ENCODE measurements at places on chromosomes 2 and 18.

- no peak for DNase-seq
Observed at GRCh38 chr18:5106730-5107129, 90.3 kb downstream of the AKAIN1 start.

GRCh38 chr2:233982421-233983121 lies 65.4 kb downstream of the TRPM8 start:
- no peak for DNase-seq

DNA sequence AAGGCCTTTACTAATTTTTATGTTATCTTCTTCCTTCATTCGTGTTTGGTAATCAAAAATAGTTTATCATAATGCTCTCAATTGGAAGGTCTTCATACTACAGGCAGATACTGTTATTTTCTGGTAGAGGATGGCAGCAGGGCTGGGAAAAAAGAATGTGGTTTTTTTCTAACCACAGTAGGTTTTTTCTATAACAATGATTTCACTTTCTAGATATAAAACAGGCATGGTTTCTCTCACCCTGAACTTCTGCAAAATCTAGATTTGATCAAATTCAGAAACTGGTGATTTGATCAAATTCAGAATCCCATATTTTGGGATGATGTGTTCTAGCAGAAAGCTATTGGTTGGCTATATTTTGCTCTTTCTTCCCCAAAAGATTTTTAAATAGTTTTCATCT lies 27.6 kb downstream of the BCL11A start:
- no peak for DNase-seq

DNA sequence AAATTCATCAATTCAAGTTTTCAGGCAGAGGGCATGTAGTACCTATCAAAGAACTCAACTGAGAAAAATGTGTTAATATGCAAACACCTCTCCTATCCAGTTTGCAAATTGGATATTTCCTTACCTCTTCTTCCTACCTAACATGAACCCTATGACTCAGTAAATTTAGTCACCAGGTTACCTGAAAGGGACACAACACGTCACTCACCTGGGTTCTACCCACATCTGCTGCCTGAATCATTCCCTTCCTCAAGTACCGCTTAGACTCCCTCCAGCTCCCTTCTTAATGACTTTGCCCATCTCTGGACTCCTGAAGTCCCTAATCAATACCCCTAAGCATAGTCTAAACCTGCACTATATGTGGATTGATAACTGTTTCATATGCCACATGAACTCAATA lies 10.4 kb downstream of the ANKRD44 start:
- DNase-seq = no peak

GRCh38 chr2:229474125-229474524 lies 203.0 kb upstream of the PID1 start:
- DNase-seq = no peak

- DNase-seq = no peak
Observed at GRCh38 chr2:222919841-222920526, 59.1 kb downstream of the ACSL3 start.

GRCh38 chr18:389658-390357 lies 110.7 kb downstream of the COLEC12 start:
- no peak for DNase-seq

DNA sequence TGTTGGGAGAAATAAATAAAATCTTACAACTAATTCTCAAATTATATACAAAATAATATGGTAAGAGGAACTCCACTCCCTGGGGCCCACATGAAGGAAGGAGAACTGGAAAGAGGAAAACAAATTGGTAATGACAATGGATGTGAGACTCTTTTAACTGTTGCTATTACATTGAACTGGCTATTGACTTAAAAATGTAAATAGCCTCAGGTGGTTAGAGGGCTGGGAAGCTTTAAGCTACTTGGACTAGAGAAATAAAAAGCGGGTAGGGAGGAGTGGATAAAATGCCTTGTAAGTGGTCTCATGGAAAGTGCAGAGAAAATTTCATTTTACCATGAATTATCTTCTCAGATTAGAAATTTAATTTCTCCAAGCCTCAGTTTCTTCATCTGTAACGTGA lies 64.1 kb downstream of the KCNJ3 start:
- DNase-seq = no peak

GRCh38 chr2:239197146-239197545 lies 203.7 kb downstream of the HDAC4 start:
- DNase-seq = no peak

DNA sequence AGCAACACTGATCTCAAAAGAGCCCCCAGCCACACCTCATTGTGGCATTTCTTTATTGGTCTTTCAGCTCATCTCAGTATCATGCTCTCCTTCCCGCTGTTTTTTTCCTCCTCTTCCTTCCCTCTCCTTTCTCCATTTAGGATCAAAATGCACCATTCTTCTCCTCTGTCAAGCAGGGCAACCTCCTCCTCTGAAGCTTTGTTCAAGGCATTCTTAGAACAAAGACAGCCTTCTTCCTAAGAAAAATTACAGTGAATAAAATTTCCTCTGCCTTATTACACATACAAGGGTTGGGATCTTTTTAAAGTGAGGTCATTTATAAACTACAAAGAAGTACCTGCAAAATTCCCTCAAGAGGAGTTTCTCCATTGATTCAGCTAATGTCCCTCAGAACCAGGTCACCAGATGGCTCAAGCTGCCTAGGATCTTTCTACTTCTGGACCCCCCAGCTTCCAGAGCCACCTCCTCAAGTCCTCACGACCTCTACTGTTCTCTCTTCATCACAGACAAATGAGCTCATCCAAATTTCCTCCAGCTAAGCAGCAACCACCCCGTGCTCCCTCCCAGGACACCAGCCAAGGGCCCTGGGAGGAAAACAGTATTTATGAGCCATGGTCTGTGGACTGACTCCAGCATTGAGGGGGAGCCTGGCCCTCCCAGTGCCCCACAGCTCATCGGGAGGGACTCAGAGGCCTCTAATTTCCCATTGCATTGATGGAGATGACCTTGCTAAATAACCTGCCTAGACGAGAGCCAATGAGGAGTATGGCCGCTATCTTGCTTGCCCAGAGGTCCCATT lies 18.0 kb downstream of the SFXN5 start:
- DNase-seq = no peak

- DNase-seq = no peak
Observed at GRCh38 chr2:36511858-36512603, 85.9 kb downstream of the FEZ2 start.

DNA sequence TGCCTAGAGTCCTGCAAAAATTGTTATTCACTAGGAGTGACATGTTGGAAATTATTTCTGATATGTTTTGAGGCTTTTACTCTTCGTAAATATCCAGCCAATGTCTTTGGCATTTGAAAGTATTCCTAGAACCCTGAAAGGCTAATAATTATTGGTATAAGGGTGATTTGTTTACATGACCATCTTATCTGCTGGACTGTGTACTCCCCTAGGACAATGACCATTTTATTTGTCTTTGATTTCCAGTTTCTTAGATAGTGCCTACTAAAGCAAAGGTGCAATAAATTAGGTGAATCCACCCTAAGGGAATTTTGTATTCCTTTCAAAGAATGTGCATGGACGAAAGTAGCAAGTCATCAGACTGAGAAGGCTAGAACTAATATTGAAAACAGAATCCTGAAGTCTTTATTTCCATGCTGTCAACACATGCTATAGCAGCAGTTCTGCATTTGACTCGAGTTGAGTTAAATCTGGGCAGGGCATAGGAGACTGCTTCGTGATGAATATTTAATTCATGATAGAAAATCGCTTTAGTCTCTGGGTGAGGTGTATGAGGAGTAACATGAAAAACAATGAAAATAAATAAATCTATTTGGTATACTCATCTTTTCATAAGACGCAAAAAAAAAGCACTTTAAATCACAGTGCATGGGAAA lies 235.7 kb downstream of the GPD2 start:
- no peak for DNase-seq

DNA sequence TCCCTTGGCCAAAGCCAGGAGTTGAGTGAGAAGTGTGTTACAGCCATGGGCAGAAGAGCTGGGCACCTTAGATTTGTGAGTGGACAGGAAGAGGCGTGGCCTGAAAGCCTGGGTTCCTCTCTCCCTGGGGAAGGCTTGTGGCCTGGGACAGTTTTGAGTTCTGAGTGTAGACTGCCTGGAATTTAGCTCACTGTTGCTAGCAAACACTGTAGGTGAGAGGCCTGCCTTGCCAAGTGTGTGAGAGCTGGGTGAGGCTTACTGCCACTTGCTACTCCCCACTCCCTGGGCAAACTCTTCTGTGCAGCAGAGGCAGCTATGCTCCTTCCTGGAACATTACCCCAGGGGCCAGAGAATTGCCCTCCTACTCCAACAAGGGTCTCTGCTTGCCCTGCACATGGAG lies 150.0 kb upstream of the GALNT5 start:
- DNase-seq = no peak

DNA sequence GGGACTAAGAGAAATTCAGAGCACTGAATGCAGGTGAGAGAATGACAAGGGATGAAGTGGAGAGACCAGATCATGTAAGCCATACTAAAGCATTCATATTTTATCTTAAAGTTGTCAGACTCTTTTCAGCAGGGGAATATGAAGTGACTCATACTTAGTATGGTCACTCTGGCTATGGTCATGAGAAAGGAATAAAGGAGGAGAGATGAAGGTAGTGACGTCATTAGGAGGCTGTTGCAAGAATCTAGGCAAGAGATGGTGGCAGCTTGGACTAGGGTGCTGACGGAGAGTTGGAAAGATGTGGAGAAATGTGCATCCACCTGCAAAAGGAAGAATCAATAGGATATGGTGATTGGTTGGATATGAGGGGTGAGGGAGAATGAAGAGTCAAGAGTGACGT lies 203.2 kb upstream of the ACVR2A start:
- DNase-seq = no peak

GRCh38 chr18:46833899-46834298 lies 77.0 kb upstream of the ST8SIA5 start:
- no peak for DNase-seq

DNA sequence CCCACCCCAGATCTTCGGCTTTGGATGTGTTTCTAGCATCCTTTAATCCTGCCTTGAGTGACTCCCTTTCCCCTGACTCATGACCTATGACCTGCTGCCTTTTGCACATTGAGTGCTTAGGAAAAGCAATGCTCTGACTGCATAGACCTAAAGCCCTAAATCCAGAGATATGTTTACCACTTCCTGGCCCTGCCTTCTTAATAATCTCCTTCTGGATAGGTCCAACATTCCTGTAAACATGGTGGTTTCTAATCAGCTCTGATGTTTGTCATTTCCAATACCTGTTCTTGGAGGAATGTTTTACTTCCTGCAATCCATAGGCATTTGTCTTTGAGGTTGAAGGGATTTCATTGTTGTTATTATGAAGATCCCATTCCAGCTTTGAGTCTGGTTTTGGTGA lies 2.3 kb downstream of the SLC3A1 start:
- no peak for DNase-seq

DNA sequence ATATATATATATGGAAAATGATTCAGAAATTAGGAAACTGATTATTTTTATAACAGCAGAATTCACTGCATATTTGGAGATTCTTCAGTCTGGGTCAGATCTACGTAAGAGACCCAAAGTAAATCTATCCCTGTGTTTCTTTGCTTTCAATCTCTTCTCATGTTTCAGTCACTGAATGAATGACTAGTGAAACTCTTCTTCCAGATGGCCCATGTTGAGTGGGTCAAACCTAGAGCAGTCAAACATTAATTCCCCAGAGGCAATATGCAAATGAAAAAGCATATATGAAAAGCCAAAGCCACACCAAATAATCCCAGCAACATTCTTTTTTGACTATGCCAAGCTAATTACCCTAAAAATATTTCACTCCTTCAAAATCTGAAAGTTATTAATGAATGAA lies 317.3 kb downstream of the RBM43 start:
- no peak for DNase-seq

- DNase-seq = no peak
Observed at GRCh38 chr2:190425221-190425866, 17.2 kb downstream of the MFSD6 start.

- DNase-seq = no peak
Observed at GRCh38 chr2:144858211-144858610, 338.3 kb upstream of the ZEB2 start.

GRCh38 chr2:47089083-47089464 lies 66.0 kb downstream of the STPG4 start:
- no peak for DNase-seq

DNA sequence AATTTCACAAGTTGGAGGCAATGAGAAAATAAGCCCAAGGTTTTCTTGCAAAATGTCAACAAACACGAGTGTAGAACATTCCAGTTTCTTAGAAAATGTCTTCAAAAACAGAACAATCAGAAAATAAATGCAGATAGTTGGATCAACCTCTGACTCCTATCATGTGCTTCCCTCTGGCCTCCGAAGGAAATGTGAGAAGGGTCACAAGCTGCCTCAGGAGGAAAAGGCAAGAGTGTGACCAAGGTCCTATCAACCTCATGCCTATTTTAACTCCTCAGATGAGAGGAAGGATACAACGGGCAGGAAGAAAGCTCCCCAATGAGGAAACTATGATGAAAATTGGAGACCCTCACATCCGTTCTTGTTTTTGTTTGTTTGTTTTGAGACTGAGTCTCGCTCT lies 7.9 kb downstream of the SCYGR5 start:
- no peak for DNase-seq

DNA sequence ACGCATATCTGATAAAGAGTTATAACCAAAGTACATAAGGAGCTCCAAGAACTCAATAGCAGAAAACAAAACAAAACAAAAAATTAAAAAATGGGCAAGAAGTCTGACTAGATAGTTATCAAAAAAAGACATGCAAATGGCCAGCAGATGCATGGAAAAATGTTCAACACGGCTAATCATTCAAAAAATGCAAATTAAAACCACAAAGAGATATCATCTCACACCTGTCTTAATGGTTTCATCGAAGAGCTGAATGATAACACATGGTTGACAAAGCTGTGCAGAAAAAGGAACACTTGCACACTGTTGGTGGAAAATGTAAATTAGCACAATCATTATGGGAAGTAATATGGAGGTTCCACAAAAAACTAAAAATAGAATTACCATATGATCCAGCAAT lies 751.3 kb upstream of the POU3F3 start:
- DNase-seq = no peak

- no peak for DNase-seq
Observed at GRCh38 chr18:46577546-46577945, 79.5 kb downstream of the LOXHD1 start.

GRCh38 chr2:58137221-58137620 lies 90.6 kb downstream of the VRK2 start:
- no peak for DNase-seq

DNA sequence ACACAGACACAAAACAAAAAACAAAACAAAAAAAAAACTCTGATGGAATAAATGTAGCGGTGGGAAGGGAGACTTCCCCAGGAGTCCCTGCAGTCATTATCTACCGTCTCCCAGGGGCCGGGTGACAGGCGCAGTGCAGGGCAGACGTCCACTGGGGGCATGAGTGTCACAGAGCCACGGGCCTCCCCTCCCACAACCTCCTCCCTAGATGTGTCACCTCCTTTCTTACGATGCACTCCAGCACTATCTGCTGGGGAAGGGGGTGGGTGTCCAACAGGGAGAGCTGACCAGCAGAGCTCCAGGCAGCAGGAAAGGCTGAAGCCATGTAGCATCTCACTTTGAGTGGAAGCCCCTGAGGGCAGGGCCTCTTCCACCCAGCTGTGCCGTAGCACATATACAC lies 84.5 kb downstream of the LONRF2 start:
- DNase-seq = no peak

DNA sequence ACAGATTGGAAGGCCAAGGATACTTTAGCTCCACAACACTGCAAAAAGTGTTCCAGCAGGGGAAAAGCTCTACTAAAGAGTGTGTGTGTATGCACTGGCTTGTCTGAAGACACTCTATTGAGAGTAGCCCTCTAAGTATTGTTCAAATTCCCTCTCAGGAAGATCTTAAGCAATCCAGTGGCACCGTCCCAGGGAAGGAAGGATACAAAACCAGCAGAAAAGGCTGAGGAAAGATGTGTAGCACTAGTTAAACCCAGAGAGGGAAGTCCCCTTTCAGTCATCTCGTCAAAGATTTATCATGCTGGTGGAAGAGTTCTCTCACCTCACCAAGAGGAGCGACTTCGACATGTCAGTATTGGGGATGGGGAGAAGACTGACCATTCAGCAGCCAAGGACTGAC lies 50.5 kb downstream of the DHRS9 start:
- DNase-seq = no peak

Measured in activated CD4-positive, alpha-beta T cell treated with anti-CD3 and anti-CD28 coated beads for 24 hours (primary cell).